ENCODE measurements at places on chromosomes 3 and 15.

DNA sequence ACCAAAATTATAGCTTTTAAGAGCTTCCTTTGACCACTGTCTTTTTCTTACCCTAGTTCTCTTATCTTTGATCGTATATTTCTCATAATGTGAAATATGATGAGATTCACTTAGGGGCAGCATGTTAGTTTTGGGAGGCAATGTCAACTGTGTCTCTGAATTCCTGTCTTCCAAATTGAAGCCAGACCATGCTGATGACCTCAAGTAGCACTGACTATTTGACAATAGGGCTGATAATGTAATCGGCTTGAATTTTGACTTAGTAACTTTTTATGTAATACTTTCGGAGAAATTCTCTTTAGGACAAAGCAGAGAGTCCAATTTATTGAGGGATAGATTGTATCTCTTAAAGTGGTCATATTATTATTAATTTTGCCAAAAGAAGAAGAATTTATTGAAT is 295.4 kb upstream of the TPRG1 start:
- no peak for DNase-seq

GRCh38 chr3:144200466-144200865 is 228.8 kb downstream of the DIPK2A start:
- DNase-seq: no peak

GRCh38 chr15:76299786-76300185 is 11.5 kb downstream of the ETFA start:
- peak; percentile 23 for DNase-seq

- DNase-seq: no peak
Observed at GRCh38 chr3:172223870-172224269, 184.5 kb downstream of the FNDC3B start.

- DNase-seq: no peak
Observed at GRCh38 chr3:175851541-175851940, 992.4 kb downstream of the NAALADL2 start.

DNA sequence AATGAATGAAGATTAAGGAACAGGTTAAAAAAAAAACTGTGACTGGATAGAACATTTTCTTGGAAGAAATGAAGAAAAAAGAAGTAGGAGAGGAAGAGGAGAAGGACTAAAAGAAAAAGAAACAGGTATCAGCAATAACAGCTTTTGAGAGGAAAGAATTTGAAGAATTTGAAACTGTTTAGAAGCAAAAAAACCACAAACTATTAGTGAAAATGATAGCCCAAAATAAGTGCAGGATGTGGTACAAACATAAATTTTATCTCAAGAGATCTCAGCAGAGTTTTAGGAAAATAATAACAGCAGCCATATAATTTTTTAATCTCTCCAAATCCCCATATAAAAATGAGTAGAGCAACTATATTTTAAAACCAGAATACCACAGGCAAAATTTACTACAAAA is 8.8 kb upstream of the A4GNT start:
- no peak for DNase-seq

GRCh38 chr3:187957165-187957581 is 196.8 kb upstream of the LPP start:
- DNase-seq: no peak

DNA sequence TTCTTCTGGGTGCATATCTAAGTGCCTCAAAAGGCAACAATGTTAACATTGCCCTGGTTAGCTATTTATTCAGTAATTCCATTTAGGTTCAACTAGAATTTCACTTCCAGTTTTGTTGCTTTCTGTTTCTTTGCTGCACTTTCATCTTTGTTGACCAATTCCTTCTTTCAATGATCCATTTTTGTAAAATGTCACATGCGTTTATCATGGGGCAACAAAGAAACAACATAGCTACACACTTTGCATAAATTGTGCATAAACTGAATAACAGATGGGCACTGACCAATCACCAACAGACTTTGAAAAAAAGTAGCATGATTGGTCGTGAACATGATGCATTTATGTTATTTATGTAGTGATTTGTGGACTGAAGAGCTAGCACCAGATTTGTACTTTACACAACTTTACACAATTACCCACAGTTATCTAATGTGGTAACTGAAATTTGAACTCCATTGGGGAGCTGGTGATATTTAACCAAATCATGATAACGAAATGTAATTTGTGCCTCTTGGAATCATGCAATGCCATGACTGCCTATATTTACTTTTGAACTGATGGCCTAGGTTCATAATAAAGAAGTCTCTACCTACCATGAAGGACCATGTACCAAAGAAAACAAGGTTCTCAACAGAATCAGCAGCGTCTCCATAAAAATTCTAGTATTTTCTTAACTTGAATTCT is 7.1 kb upstream of the CPOX start:
- DNase-seq: no peak

DNA sequence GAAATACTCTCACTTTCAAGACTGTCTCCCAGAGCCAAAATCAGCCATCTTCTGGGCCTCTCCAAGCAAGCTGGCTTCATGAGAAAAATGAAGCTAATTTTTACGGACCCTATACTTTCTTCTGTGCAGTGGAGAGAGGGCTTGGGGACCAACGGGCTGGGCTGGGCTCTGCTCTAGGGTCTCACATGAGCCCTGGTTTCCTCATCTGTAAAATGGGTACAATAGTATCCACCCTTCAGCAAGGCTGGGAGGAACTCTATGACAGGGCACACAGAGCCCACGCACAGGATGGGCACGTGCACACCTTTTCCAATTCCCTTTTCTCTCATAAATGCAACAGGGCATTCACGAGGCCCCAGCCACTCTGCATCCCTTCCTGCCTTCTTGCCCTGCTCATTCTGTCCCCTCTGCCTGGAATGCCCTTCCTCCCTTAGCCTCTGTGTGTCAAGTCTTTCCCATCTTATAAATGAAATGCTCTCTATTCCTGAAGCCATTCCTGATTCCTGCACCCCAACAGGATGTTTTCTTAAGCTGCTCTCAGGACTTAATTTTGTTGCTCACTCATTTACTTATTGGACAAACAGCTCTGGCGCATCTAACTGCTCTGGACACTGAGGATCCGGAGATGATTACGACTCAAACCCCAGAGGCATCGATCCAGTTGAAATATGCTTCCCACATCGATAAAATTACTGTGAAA is 32.9 kb upstream of the SEC13 start:
- DNase-seq: no peak

GRCh38 chr3:174342941-174343501 is 516.1 kb upstream of the NAALADL2 start:
- DNase-seq: no peak

DNA sequence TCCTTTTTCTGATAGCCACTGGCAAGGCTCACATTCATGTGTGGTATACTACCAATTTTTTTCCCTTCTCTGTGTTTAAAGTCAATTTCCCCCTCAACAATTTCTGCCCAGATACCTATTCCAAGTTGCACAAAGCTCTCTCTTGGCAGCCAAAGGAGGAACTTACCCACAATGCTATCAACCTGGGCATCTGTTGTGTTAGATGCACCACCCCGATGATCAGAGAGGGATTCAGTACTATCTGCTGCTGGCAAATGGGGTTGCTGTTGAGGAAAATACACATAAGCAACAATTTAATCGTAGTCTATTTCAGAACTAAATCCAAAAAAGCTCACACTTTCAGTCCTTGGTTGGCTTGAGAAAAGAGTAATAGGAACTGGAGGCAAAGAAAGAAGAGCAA is 46.1 kb downstream of the AAGAB start:
- DNase-seq: no peak

- no peak for DNase-seq
Observed at GRCh38 chr15:89098281-89098680, 10.0 kb downstream of the ABHD2 start.

DNA sequence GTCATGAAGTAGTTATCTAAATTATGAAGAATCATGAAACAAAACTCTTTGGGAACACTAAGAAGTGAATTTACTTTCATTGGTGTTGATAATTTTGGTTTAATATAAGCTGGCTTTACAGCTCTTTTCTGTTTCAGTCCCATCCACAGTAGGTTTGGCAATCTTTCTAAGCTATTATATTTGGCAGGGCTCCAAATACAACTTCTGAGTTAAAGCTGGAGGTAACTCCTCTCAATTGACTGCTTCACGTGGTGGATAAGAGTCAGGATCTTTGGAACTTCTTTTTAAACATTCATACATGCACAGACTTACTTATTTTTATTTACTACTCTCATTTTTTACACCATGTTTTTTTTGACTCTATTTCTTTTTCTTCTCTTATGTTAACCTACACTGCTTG is 106.5 kb upstream of the EPHA3 start:
- DNase-seq: no peak

- no peak for DNase-seq
Observed at GRCh38 chr15:85692873-85693272, 101.9 kb downstream of the KLHL25 start.

All from hematopoietic multipotent progenitor cell (in vitro differentiated cells).